ENCODE measurements at places on chromosomes 11 and 22.
A peak's percentile ranks its signal among the peaks of the same experiment; 100 is the strongest.

- DNase-seq, result no peak
These were observed 85.3 kb downstream of the GAB4 start for GRCh38 chr22:16922706-16923105.

DNA sequence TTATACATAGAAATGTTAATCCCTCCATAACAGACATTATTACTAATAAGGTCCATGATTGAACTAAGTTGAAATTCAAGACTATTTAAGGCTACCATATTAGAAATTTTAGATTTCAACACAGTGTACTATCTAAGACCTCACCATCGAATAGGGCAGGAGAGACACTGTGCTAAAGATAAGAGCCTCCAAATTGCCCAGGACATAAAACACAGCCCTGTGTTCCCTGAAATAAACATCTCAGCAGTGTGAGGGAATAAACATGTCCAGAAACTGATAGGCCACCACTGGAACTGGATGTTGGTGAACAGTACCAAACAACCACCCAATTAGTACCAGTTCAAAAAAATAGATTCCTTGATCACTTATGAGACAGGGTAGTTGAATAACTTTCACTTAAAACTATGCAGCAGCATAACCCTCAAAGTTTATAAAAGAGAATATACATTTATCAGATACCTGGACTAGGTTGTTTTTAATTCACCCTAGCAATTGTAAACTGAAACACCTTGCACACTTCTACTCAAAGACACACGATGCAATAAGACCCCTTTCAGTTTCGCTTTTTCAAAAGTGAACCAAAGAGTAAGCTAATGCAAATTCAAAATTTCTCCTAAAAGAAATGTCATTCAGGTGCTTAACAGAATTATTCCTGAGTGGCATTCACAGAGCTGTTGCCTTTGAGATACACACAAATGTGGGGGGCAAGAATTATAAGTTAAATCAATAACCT lies 34.3 kb downstream of the USP28 start:
- peak; percentile 15 for DNase-seq

DNA sequence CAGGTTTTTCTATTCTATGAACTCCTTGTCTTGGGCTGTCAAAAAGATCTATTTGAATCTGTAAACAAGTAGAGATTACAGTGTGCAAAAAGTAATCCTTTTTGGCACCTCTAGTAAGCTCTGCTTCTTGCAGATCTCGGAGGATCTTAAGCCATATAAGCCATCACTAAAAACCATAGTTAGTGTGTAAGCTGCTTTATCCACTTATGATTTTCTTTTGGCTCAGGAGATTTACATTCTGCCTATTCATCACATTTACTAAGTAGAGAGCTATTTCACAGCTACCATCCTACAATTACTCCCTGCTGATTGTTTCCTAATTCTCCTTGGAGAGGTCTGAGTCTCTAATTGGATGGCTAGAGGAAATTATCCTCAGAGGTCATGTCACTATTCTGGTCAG lies 385.7 kb downstream of the AASDHPPT start:
- no peak for DNase-seq

DNA sequence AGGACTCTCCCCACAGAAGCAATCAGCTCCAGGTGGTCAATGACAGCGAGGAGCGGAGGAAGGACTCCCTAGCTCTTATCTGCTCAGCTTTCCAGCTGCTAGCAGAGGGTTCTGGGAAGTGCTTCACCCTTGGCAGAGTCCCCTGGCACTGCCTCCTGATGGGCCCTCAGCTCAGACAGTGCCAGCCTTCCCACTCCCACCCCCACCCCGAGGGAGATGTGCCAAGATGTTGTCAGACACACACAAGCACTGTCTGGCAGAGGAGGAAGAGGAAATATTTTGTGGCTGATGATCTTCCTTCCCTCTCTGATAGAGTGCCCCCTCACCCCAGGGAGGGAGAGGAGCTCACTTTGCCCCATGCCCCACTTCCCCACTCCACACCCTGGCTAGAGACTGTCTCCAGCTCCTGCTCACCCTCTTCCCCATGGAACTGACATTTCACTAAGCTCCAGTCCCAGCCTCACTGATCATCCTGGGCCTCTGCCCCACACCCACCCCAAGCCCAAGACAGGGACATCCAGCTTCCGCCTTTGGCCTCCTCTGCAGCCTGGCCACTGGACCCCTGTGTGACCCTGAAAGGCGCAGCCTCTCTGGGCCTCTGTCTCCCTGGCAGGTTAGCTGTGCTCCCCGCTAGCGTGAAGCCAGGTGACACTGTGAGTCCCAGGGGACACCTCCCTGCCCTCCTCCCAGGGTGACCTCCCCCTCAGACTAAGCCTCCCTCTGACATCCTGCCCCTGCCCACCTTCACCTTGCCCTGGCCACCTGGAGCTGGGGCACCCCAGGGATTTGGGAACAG lies 44.5 kb downstream of the SLCO2B1 start:
- no peak for DNase-seq

- DNase-seq, result no peak
These were observed 125.2 kb upstream of the PAX6 start for GRCh38 chr11:31936312-31936711.

DNA sequence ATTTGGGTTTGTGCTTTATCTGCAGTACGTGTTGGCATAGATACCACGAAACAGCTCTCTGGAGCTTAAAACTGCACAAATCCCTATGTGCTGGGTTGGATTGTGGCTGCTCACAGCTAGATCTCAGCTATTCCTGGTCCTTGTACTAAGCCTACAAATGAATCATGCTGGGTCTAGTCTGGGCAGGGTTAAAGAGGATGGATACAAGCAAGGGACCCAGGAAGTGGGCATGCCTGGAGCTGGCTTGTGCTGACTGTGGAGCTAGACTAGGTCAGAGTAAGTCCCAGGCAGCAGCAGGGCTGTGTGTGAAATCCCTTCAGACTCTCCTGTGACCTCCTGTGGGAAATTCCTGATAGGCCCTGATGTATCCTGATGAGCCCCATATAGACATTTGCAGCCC lies 3.9 kb upstream of the E2F8 start:
- DNase-seq, result no peak

DNA sequence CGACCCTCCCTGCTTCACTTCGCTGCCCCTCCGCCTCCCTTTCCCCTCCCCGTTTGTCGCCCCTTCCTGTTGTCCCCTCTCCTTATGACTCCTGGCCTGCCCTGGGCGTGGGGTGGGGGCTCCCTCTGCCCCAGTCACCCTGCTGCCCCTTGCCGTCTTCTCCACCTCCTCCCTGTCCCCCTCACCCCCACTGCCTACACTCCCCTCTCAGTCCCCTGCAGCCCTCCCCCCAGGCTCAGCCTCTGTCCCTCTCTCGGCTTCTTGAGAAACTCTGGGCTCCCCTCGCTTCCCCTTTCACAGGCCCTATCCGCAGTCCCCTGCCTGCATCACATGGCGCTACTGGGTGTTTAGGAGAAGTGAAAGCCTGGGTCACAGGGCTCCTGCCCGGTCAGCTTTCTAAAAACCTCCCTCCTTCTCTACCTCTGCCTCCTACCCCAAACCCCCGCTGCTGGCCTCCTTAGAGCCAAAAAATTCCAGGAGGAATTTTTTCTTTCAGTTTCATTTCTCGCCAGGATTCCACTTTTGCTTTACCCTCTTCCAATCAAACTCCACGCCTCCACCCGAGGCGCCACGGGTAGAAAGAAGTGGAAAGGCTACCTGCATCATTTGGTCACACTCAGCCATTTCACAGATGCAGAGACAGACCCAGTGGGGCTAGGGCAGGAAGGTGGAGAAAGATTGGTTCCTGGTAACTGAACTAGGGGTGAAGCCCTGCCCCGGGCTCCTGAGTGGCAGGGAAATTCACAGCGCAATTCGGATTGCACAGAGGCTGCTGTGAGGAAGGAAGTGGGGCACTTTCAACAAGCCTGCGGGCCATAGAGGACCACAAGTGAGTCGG lies at the start of gene SLC15A3:
TSS of gene SLC15A3 (minus strand) at position 273 of the 838 bp plus-strand sequence. CDS start 625 bp downstream, outside the sequence.
- DNase-seq, result peak; percentile 86

DNA sequence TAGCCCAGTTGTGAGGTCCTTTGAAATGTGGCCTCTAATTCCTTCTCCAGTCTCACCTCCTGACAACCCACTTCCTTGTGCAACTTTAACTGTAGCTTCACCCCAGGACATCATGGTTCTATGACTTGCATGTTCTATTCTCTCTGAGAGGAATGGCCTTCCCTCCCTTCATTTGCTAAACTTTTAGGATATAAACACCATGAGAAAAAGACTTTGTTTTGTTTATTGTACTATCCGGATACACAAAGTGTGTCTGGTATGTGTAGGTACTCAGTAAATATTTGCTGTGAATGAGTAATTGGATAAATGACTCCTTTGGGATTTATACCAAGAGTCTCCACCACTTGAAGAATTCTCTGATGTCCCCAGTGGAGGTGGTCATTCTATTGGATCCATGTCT lies 547.6 kb downstream of the INSC start:
- DNase-seq, result no peak

DNA sequence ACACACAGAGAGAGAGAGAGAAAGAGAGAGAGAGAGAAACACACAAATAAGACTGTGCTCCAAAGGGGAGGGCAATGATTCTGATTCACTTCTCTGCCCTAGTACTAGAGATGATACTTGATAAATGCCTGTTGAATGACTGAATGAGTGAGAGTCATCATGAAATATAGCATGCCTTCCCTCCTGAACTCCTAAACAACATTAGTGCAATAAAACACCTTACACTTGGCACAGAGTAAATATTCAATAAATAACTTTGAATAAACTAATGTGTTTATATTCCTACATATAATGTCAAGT lies 511.2 kb upstream of the RAG2 start:
- DNase-seq, result no peak

Measured in germinal center (tissue), 1 donor.